ENCODE measurements at places on chromosomes 4 and X. TPM values are rescaled to one million over a fixed set of nuclear protein-coding genes. Genes with fewer than 3 reads are reported as not detected.

Gene UGT8
- polyA plus RNA-seq, result 6.1 TPM

Gene MAGEB17
- polyA plus RNA-seq, result 0.26 TPM

Gene TMEM255A
- polyA plus RNA-seq, result 0.33 TPM

Gene MRPL1
- 30.0 TPM for polyA plus RNA-seq

Gene PFKFB1
- not detected for polyA plus RNA-seq

Gene LONRF3
- not detected for polyA plus RNA-seq

Gene FOXR2
- polyA plus RNA-seq, result not detected

Gene IL1RAPL1
- polyA plus RNA-seq, result not detected

All from IgD-negative memory B cell (primary cell).